T-helper 17 cell (primary cell): ENCODE measurements at places on chromosomes 2 and 18.

GRCh38 chr2:189178726-189179569, 613 bp downstream of the COL5A2 start:
- no peak for DNase-seq

DNA sequence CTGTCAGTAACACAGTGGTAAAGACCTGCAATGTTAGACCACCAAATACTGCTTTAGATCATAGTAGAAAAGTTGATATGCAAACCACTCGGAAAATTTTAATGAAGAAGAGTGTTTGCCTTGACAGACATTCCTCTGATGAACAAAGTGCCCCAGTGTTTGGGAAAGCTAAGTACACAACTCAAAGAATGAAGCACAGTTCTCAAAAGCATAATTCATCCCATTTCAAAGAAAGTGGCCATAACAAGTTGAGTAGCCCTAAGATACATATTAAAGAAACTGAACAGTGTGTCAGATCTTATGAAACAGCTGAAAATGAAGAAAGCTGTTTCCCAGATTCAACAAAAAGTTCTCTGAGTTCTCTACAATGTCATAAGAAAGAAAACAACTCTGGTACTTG, 27.5 kb downstream of the GEN1 start:
- no peak for DNase-seq

DNA sequence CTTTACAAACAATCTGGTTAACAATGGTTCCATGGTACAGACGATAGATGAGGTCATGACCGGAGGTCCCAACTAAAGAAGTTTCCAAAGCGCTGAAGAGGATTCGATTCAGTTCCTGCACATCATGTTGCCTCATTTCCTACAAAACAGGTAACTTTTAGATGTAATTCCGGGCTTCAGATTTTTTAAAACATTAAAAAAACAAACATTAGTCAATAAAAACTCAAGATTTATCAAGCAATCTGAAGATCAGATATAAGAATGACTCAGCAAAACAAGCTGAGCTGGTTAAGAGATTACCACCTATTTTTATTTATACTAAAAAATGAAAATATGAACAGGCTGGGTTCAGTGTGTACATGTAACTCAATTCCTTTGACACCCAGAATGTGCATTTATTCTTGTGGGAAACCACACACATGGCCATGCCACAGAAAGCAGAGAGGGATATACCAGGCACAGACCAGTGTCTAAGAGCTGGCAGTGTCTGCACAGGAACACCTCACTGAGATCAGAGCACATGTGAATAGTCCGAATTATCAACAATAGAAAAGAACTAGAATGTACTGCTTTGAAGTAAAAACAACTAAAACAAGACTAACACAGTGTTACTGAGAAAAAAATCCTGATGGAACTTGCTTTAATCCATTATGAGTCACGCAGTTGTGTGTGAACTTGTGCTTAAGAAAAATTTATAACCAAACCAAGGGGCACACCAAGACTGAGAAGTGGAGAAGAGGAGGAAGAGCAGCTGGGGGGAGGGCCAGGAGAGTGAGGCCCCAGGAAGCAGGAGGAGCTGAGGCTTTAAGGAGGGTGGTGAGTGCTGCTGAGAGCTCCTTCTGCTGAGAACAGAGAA, 9.5 kb downstream of the USP40 start:
- no peak for DNase-seq

DNA sequence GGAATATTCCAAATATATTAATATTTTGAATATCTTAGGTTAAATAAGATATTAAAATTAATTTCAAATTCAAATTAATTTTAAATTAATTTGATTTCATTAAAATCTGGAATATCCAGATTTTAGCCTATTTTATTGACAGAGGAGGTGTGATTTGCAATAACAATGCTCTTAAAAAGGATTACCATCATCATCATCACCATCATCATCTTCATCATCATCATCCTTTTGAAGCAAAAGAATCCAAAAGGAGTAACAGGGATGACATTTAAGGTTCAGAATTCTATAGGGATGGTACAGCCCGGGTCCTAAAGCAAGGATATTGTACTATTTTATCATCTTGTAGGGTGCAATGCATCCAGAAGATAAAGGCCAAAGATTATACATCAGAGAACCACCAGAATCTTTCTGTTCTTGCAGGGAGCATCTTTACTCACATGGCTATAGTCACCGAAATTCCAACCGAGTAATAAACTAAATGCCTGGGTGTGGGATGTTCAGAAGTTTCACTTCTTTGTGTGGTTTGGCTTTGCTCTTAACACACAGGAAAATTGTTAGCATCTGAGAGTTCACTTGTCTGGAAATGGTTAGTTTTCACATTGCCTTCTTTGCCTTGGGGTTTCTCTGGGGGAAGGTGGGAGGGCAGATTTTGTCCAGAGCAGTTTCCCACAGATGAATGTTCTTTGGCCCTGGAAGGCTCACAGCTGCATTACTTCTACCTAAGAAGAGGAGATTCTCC, 99.1 kb upstream of the ITGA6 start:
- DNase-seq: no peak

GRCh38 chr2:174963437-174964400, 41.5 kb downstream of the CHN1 start:
- no peak for DNase-seq
